ENCODE measurements at places on chromosomes 7 and 10.

GRCh38 chr10:30051220-30051619, 8.2 kb downstream of the JCAD start:
- no peak for DNase-seq

- DNase-seq: no peak
Observed at GRCh38 chr7:88106434-88106833, 113.4 kb downstream of the SRI start.

DNA sequence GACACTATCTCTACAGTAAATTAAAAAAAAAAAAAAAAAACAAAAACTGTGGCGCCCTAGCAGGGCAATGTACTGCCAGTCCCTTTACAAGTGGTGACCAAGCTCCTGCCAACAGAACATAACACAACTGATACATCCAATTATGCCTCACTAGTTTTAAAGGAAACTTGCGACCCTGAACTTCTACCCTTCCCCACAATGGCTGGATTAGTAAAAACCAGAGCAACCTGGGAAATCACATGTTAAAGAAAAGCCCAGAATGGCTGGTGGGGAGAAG, 16.5 kb downstream of the ATE1 start:
- DNase-seq: no peak

GRCh38 chr7:47474211-47474936, 107.5 kb downstream of the TNS3 start:
- no peak for DNase-seq

- no peak for DNase-seq
Observed at GRCh38 chr10:86961481-86962091, 3.2 kb downstream of the SNCG start.

DNA sequence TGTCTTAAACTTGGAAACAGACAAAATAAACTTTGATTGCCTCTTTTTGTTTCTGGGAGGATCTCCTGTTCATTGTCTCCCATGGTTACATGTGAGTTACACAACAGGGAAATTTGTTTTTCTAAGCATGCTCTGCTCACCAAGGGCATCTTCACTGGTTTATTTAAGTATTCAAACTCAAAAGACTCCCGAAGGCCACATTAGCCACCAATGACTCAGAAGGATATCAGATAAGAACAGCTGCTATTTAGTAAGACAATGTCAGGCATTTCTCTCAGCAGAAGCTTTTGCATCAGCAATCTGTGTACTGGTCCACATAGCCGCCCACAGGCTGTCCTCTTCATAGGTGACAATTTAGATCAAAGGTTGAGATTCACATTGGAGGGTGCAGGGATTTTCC, 19.3 kb downstream of the OR6B1 start:
- DNase-seq: peak; percentile 5

GRCh38 chr7:80902716-80903308, 16.0 kb downstream of the SEMA3C start:
- no peak for DNase-seq

DNA sequence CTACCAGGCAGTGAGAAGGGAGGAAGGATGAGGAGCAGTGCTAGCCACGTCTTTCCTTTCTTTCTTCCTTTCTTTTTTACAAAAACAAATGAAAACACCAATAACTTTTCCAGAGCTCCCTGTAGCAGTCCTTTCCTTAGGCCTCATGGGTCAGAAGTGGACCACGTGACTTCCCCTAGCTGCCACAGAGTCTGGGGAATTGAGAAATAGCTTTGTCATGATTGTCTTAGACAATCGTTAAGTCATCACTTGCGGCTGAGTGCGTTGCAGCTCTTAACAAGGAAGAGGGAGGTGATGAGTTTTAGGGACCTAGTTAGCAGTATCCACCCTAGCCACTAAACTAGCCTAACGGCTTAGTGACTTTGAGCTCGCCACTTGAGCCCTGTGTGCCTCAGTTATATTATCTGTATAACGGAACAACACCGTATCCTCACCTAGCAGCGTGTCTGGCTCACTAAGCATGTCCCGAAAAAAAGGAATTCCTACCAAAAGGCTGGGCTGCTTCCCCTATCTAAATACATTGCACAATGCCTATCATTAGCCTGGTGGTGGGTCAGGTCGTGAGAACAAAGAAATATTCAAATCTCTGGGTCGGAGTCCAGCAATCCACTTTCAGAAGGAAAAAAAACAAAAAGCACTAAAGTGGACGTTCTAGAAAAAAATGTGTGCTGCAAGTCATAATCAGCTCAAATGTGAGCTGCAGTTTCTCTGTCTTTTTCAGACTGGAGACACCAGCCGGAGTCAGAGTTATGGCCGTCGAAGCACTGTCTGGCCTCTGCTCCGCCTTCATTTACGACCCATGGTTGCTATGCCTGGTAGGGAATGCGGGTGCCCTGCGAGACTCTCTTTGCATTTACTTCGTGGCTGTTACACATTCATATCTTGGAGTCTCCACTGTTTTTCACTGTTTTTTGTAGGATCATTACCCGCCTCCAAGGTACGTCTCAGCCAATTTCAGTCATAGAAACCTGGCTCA, 338.5 kb upstream of the FOXK1 start:
- DNase-seq: no peak

GRCh38 chr10:12510984-12511383, 161.6 kb downstream of the CAMK1D start:
- no peak for DNase-seq

GRCh38 chr7:4282434-4283223, 399.5 kb upstream of the FOXK1 start:
- DNase-seq: peak; percentile 93

DNA sequence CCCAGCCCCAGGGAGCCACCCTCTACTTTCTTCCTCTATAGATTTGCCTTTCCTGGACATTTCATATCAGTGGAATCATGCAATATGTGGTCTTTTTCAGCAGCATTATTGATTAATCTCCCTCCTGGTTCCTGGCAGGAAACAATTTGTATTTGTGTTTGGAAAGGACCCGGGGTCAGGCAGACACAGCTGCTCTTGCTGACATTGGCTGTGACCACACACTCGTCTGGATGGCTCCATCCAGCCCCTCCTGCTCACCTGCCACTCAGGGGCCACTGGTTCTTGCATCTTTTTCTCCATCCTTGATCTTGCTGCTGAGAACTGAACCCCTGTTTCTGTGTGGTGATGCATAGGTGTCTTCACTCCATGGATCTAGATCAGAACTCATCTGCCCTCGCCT, 176.6 kb upstream of the MKI67 start:
- DNase-seq: no peak

- DNase-seq: no peak
Observed at GRCh38 chr10:112752288-112752687, 197.8 kb upstream of the TCF7L2 start.

DNA sequence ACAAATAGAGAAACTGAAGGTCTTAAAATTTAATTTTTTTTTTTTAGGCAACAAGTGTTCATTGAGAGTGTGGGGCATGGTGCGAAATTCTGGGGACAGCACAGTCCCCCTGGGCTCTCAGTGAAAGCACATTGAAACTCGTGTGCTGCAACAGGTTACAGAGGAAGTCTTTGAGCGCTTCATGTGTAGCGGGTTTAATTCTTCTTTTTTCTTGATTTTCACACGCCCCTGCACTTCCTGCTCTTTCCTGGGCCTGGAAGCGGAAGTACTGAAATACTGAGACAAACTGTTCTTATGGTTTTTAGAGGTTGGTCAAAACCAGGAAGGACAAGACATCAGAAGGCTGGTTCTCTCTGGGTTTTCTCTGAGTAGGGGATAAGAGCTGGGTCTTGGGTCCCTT, 203.5 kb downstream of the PTEN start:
- no peak for DNase-seq

GRCh38 chr10:103706762-103707161, 148.6 kb downstream of the SH3PXD2A start:
- DNase-seq: no peak

DNA sequence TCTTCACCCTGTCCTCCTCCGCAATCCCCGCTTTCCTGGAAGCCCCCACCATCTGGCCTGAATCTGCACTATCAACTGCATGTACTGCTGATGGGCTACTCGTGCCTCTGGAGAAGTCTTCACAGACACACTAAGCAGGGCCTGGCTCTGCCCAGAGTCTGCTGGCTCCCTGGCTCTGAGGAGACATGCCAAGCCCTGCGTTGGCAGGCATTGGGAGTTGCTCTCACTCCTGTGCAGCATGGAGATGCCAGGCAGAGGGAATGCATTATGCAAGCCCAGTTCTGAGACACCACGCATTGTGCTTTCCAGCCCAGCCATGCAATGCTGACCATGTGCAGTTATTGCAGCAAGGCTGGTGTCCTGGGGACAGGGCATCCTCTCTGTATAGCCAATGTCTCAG, 314.6 kb downstream of the CXCL12 start:
- no peak for DNase-seq

DNA sequence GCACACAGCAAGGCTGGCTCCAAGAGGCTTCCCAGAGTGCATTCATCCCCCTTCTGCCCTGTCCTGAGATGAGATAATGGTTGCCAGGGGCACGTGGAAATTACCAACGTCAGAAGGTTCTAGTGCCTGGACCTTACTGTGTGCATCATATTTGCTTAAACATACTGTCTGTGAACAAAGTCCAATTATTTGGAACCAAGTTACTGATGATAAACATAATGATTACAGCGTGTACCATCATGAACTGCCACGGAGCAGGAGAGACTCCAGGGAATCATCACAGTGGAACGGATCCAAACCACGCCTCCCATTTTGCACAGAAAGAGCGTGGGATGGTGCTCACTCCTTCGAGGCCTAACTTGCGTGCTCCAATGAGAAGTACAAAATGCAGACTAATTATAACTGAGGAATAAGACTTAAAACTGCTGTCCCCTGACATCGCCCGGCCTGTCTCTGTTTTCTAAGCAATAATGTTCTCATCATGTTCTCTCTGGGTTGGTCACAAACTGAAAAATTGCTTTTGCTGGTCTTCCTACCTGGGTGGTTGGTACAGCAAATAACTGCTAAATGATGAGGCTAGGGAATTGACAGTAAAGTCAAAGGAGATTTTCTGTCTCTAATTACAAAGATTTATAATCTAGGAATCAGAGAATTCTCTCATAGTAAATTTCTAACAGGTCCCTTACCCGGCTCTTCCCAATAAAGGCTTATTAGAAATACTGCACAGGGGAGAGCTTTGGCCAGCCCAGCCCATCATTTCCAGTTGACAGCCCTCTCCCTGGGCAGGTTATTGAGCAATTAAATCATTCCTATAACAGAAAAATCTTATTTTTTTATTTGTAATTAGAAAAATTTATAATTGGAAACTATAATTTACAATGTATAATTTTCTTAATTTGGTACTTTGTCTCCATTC, 182.2 kb downstream of the CAMK1D start:
- no peak for DNase-seq

DNA sequence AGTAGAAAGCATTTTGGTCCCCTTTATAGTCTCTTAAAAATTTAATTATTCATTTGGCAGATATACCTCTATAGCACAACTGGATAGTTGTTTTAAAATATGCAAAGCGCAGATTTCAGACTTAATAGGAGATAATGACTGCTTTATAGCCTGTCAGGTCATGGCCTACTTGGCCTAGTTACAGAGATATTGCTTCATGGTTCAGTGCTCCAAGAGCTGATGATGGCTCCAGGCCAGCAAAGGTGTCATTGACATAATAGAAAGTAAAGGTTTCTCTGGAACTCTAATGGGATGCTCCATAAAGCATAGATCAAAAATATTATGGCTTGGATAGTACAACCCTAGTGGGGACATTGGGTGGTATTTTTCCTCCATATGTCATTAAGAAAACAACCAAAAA, 285.7 kb downstream of the NXPH1 start:
- DNase-seq: no peak

- no peak for DNase-seq
Observed at GRCh38 chr10:5862360-5862961, 27.2 kb downstream of the ANKRD16 start.

- DNase-seq: no peak
Observed at GRCh38 chr10:132585732-132586722, 48.4 kb downstream of the INPP5A start.

DNA sequence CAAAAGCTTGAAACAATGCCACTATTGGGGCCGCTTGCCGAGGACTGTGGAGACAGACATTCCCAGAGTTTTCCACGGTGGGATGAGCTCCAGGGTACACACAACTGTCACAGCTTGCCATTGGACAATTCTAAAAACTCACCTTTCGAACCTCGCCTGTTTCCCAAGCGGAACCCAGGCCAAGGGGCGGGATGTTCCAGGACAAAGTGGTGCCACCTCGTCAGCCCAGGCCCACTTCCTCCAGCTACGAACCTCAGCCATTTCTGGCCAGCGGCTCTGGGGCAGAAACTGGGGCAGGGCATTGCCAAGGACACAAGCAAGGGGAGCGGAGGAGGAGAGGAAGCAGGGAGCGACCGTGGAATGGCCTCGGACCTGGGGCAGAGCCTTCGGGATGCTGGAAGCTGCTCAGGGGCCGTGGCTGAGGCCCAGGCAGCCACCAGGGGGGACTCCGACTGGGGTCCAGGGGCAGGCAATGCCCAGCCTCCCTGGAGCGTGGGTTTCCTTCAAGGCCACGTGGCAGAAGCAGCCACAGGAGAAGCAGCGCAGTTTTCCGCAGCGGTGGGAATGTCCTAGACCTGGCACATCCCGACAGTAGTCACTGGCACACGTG, 44.7 kb upstream of the INSIG1 start:
- no peak for DNase-seq

GRCh38 chr10:126519185-126519584, 130.9 kb upstream of the ADAM12 start:
- DNase-seq: no peak

GRCh38 chr10:132665946-132666704, 119.8 kb downstream of the NKX6-2 start:
- DNase-seq: peak; percentile 42

DNA sequence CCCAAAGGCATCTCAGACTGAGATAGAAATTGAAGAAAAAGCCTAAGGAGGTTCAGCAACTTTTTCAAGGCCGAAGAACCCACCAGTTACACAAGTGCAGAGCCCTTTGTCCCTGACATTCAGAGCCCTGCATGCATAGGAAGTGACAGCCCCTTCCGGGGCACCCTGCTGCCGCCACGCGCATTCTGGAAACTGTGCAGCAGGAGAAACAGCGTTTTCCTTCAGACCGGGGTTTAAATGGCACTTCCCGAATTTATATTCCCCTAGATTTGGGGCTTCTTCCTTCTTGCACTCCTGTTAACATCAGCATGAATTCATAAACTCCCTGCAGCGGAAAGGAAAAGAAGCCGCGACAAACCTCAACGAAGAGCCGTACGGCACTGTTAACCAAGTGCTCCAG, 190.5 kb upstream of the C7orf33 start:
- no peak for DNase-seq

DNA sequence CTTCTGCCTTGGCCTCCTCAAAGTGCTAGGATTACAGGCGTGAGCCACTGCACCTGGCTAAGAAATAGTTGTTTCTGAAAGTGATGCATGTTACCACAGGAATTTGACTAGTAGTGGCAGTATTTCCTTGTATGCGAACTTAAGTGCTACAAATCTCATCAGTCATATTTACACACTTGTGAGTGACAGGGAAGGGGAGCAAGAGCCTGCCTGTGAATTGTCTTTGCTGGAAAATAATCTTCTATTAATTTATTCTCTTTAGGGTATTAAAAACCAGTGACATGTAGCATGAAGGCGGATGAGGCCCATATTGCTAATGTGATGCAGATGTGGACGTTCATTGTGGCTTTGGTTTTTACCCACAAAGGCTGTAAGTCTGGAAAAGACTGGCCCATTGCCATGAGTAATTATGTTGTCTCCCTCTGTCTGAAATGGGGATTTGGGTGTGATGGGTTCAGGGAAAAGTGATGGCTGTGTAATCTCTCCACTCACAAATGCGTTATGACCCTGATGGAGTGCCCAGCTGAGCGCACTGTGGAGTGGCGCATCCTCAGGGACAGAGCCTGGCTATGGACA, 97.6 kb downstream of the CCNY start:
- no peak for DNase-seq
